Left ventricle myocardium inferior (tissue), 1 donor: ENCODE measurements at places on chromosomes 5 and 9. TPM values are rescaled to one million over a fixed set of nuclear protein-coding genes. Genes with fewer than 3 reads are reported as not detected.

DNA sequence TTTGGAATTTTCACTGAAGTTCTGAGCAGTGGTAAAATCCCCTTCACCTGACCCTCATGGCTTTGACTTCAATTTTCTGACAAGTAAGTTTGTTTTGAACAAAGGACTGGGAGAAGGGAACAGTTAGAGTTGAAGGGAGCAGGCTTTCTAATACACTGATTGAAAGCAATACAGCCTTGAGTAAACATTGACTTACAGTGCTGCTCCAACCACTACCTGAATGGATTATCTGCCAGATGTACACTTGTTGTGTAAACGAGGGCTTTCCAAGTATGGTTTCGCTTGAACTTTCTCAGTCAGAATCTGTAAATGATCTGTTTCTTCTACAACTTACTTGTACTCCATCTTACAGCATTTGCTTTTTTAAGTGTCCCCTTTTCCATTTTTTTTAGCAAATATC is 1414.9 kb upstream of the NUDT12 start:
- DNase-seq: no peak

DNA sequence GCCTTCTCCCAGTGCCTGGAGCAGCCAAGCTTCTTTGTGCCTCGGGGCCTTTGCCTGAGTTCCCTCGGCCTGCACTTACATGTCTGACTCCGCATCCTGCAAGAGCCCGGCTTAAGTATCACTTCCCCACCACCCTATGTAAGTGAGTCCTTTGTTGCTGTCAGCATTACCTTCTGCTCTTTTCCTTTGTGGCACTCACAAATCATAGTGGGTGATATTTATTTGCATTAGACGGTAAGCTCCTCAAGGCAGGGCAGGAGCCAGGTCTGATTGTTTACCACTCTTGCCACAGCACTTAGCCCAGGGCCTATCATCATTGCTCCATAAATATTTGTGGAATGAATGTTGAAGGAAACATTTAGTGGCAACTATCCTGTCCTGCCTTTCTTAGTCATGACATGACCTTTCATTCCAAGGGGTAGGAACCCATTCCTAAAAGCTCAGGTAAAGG is 4.8 kb downstream of the GM2A start:
- DNase-seq: no peak

DNA sequence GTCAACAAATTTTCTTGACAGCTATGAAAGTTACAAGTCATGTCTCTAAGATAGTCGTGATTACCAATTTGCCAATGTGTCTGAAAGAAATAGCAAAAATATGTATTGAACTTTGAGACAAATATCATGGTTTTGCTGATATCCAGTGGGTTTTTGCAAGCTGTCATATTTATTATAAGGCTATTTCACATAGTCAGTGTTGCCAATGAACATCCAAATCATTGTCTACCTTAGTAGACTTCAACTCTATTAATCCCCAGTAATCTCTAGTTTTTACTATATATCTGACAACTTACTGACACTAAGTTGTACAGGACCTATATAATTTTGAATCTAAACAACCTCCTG is 203.2 kb downstream of the TSSK1B start:
- DNase-seq: no peak

Gene ASTN2
- 6.1 TPM for total RNA-seq

DNA sequence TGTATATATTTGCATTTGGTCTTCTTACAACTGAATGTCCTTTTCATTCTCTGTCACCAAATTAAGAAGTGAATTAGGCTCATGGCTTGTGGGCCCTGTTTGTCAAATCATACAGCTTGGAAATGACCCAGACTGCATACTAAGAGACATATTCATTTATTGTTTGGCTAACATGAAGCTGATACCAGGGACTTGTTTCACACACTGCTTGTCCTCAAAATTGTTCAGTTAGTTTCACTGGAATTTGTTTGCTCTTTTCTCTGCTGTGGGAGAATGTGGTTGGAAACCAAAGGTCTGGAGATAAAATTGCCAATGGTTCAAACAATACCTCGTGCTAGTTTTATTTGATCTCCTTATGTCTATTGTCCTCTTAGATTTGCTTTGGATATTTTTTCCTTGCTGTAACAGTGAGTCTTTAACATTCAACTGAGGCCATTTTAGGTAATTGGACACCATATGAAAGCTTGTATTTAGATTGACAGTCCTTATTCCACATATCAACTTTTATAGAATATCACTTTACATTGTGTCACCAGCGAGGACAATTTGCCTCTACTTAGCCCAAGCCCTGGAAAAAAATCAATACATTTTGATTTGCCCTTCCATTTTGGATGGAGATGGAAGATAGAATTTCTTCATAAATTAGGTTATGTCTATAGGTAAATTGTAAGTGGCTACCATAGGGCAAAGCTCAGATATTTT is 144.3 kb upstream of the MTAP start:
- no peak for DNase-seq

Gene TXNDC8
- total RNA-seq: not detected

Gene BAAT
- not detected for total RNA-seq

Gene SPINK7
- not detected for total RNA-seq

GRCh38 chr5:37005946-37006540 is 129.5 kb downstream of the NIPBL start:
- DNase-seq: no peak

DNA sequence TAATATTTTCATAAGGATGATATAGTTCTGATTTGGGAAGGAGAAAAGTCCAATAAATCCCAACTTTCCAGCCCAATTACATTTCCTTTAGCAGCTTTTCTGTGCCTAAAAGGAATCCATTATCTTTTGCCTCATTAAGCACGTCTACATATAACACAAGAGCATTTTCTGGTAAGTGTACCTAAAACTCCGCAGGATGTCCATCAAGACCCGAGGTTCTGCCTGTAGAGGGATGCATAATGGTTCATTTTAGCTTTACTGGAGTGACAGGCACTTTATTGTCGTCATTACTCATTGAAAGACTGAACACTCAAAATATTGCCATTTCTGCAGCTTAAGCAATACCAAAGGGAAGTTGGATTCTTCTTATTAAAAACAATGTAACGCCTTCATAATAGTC is 669.0 kb downstream of the PRELID2 start:
- no peak for DNase-seq

Gene CHSY3
- 0.85 TPM for total RNA-seq

DNA sequence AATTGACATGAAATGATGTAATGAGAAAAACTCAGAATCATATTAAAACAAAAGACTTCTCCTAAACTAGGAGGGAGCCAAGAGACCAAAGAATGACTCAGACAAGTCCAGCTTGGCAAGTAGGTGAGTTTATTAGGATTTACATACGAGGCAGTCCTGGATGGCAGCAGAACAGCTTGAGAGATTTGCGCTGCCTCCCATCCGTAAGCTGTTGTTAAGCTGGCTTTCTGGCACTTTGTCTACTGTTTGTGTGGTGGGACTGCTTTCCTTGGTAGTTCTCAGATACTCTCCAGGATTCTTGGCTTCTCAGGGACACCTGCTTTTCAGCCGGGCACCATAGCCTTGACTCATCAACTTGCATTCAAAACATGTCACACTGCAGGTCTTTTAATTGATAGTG is 57.6 kb downstream of the COX7C start:
- no peak for DNase-seq

Gene C8G
- total RNA-seq: 3.6 TPM

DNA sequence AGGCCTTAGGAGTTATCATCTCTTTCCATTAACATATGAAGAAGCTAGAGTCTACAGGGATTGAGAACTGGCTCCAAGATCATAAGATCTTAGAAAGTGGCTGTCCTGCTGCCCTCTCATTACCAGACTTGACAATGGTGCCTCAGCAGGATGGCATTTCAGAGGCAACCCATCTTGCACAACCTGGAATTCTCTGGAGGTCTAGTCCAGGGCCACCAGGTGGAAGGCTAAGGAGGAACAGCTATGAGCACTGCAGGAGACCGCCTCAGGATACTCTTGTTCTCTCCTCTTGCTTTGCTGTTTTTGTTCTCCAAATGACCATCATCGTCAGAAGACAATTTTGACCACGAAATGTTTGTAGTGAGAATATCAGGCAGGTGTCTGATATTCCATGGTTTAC is 322.6 kb downstream of the FBXL17 start:
- DNase-seq: no peak

GRCh38 chr9:114392749-114393112 is 4.9 kb upstream of the AKNA start:
- DNase-seq: no peak

Gene GFI1B
- total RNA-seq: 0.27 TPM

GRCh38 chr5:139022528-139022927 is 147.4 kb upstream of the LRRTM2 start:
- DNase-seq: no peak

DNA sequence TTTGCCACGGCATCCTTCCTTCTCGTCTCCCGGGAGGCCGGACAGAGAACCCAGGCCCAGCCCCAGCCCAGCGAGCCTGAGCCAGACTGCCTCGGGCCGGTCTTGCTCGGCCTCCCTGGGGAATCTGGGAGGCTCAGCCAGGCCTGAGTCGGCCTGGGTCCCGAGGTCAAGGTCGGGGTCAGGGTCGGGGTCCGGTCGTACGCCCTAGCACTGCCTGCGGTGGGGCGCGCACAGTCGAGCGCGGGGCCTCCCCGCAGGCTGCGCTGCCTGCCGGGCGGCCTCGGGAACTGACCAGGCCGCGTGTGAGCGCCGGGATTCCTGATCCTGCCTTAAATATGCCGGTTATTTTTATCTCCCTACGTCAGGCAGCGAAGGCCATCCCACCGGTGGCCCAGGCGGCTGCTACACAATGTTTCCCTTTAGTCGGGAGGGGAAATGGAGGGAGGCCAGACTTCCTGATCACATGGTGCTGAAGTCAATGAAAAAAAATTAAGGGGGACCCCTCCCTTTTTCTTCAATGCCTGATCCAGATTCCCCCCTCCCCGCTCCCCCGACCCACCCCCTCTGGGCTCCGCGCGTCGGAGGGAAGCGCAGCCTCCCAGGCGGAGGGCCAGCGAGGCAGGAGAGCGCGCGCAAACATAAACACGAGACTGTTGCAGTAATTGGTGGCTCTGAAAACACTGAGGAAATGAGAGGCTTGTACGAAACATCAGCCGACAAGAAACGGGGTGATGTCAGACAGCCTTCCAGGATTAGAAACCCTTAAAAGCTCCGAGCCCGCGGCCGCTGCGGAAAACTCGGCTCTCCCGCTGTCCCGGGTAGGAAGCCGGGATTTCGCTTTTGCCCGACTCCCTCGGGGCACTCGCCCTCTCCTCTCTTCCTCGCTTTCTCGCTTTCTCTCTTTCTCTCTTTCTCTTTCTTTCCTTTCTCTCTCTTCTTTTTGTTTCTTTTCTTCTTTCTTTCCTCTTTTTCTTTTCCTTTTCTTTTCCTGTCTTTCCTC is 148.2 kb upstream of the KLF4 start:
- peak; percentile 88 for DNase-seq

Gene KIF20A
- 0.77 TPM for total RNA-seq

Gene PIP5KL1
- 0.85 TPM for total RNA-seq

DNA sequence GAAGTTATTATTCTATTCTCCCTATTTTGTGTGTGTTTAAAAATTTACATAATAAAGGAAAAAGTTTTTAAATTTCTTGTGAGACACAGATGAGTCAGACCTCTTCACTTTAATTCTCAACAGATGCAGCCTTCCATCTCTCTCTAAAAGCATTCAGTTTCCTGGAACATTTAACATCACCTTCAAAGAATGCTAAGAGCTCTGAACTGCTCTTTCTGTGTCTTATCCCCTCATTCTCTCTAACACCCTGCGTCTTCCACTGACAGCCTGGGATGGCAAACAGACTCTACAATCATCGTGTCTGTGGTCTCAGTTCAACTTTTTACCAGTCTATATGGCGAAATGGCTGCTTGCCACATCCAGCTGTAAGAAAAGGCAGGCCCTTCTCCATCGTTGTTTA is 173.0 kb downstream of the HINT1 start:
- DNase-seq: no peak

Gene PCDHAC2
- total RNA-seq: 0.36 TPM

DNA sequence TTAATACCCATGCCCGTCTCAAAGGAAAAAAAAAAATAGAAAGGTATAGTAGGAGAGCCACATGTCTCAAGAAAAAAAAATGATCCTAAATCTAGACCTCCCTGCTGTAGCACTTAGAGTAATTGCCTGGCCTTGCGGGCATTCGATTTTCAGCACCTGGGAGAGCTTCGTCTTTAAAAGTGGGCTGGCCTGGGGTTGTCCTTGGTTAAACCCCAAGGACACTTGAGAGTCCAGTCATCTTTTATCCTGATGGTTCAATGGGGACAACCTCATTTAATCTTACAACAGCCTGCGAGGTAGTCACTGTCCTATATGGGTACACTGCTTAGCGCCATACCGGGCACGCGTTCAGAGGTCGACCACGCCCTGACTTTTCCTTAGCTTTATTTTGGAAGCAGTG is 60.1 kb downstream of the MAT2B start:
- no peak for DNase-seq

GRCh38 chr5:157545610-157546310 is 29.8 kb downstream of the ADAM19 start:
- no peak for DNase-seq

- DNase-seq: no peak
Observed at GRCh38 chr5:35266276-35266675, 36.0 kb upstream of the PRLR start.

- DNase-seq: no peak
Observed at GRCh38 chr5:36374266-36374862, 72.7 kb upstream of the RANBP3L start.

- DNase-seq: no peak
Observed at GRCh38 chr5:60852940-60853339, 8.9 kb upstream of the ELOVL7 start.

DNA sequence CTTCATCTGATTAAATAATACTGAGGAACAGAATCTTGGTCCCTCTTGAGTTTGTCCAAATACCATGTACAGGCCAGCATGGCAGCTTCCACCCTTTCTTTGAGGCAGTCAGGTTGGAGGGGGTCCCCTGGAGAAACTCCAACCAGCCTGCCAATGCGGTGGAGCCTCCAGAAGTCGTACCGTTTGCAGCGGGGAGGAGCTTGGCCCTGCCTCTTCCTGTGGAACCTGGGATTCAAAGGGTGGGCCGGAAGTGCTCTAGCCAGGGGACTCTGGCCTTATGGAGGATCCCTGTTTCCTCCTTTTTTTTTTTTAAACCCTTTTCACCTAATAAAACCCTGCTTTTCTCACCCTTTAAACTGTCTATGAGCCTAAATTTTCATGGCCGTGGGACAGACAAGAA is 216.3 kb upstream of the ZNF608 start:
- no peak for DNase-seq

Gene SPINK4
- total RNA-seq: not detected

- DNase-seq: no peak
Observed at GRCh38 chr9:124381170-124381945, 33.9 kb downstream of the PSMB7 start.

- DNase-seq: no peak
Observed at GRCh38 chr5:35828082-35828598, 28.6 kb upstream of the IL7R start.

Gene TNFSF8
- total RNA-seq: 0.63 TPM

DNA sequence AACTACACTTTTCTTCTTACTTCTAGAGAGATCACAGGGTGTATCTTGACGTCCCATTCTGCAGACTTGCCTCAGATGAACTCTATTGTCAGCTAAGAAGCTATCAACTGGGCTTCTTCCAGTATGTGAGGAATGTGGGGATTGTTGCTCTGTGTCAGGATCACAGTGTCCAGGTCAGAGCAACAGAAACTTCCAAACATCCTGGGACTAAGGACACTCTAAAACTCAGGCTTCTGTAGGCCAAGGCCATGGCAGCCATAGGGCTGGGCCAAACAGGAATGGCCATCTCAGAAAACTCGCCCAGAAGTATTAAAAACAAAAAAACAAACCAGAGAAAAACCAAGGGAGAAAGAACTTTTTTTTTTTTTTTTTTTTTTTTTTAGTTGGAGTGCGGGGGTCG is 210.0 kb upstream of the CLINT1 start:
- DNase-seq: no peak
